Large intestine (tissue), 12 donors: ENCODE measurements at places on chromosomes 5 and 9.
A peak's percentile ranks its signal among the peaks of the same experiment; 100 is the strongest.

GRCh38 chr5:140926443-140927227, 536 bp downstream of the PCDHAC1 start:
- DNase-seq: peak; percentile 39

DNA sequence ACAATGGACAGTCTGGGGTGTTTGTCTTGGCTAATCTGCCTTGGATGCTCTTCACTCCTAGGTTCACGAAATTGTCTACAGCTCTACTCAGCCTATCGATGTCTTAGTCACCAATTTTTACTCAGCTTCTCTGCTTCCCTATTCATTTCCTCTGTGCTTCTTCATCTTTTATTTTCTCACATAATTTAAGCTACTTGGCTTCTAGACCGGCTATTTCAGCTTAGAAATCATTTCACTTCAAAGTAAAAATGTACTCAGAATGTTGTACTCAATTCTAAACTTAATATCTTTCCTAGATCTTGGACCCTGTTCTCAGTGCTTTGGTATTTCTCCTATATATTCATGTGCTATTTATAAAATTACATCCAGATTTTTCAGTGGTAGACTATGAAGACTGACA, 430.0 kb upstream of the FTMT start:
- no peak for DNase-seq

- DNase-seq: no peak
Measured at GRCh38 chr5:61311836-61312808, 19.9 kb upstream of the ZSWIM6 start.

DNA sequence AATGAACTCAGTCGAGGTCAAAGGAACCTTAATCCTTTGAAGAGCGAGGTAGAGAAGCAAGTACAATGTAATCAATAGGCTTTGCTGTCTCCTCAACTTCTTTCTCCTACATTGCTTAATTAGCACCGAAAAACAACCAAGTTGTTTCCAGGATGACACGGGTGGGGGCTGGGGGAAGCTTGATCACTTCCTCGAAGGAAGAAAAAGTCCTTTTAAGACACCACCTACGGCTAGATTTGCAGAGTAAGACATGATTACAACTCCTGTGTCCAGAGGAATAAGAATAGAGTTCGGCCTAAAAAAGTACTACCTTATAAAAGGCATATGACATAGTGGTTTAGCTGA, 811 bp upstream of the ARRDC3 start:
- DNase-seq: no peak

- DNase-seq: no peak
Measured at GRCh38 chr5:28398185-28398584, 1359.8 kb upstream of the CDH9 start.

DNA sequence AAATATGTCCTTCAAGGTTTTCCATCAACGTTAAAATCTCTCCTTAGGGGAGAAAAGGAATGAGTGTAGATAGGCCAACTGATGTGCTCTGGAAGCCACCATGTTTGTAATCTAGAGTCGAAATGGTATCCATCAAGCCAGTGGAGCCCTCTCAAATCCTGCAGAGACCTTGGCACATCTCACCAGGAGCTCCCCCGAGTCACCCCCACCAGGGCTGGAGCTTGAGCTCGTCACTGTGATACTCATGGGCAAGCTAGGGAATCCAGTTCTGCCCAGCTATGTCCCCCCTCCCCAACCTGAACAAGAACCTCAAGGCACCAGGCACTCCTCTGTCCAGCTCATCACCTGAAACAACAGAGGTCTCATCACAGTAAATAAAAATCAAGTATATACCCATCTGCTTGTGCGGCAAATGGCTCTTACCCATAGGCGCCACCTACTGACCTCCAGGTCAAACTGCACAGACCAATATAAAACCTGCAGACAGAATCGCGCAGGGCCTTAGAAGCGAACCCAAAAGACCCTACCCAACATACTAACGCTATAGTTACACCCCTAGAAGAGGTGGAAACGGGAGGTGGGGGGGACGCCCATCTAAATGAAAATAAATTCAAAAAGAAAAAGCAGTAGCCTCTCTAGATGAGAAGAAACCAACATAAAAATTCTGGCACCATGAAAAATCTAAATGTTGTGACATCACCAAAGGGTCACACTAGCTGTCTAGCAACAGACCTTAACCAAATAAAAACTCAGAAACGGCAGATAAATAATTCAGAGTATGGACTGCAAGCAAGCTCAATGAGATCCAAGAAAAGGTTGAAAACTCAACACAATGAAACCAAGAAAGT, 75.0 kb downstream of the TTC39B start:
- DNase-seq: no peak

GRCh38 chr5:102591650-102592049, 92.8 kb upstream of the SLCO6A1 start:
- peak; percentile 40 for DNase-seq

GRCh38 chr5:97534166-97534565, 351.1 kb upstream of the RIOK2 start:
- DNase-seq: peak; percentile 74
